ENCODE measurements at places on chromosomes 5 and 9.

DNA sequence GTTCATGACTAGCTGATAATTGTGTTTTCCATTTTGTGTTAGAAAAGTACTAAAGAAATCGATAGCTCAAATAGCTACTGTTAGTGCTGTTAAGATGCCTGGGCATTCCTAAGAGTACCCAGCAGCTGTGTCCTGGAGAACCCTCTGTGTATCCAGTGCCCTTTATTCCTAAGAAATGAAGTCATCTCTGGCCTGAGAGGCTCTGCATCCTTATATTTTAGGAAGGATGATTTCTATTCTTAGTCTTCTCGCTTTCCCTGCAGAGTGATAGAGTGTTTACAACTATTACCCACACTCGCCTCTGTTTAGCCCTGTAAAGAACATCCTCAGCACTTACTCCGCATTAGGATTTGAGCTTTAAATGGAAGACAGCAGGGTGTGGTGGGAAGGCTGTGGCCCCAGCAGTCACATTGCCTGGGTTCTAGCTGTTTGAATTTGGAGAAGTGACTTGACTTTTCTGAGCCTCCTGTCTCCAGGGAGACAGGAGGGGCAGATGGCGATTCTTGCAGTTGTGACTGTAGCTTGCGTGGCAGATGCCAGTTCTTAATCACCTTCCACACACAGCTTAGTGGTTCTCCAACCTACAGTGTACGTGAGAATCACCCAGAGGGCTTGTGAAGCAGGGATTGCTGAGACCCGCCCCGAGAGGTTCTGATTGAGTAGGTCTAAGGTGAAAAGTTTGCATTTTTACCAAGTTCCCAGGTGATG, 177.2 kb upstream of the PITX1 start:
- no peak for DNase-seq

- no peak for DNase-seq
Measured at GRCh38 chr5:131994533-131995226, 16.8 kb downstream of the ACSL6 start.

- no peak for DNase-seq
Measured at GRCh38 chr5:100852988-100853449, 50.1 kb downstream of the ST8SIA4 start.

DNA sequence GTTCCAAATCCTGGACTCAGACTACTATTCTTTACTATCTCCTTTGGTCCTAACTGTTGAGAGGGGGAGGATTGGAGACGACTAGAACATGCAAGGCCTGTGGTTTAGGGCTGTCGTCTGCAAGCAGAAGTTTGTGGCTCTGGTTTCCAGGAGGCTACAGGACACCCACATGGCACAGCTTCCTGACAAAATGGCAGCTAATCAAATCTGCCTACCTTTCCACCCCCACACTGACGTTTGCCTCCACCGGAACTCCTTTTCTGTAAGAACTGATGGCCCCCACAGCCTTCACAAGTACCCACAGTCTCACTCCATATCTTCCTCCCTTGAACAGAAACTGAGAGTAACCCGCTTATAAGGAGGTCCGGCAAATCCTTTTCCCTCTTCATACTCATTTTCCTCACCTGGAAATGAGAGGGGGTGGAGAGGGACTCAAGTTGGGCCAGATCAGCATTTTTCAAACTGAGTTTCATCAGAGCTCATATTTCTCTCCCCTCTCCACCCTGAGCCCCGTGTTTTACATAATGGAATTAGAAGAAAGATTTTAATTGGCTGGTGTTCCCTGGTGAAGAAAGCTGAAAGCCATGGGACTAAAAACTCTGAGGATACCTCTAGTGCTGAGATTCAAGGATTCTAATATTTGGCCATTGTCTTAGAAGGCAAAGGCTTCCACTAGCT, 5.2 kb downstream of the SLC31A2 start:
- DNase-seq = peak; percentile 55

- no peak for DNase-seq
Measured at GRCh38 chr5:149838881-149839739, 105.5 kb downstream of the PDE6A start.

GRCh38 chr5:101663543-101663942, 632.5 kb downstream of the SLCO4C1 start:
- no peak for DNase-seq

DNA sequence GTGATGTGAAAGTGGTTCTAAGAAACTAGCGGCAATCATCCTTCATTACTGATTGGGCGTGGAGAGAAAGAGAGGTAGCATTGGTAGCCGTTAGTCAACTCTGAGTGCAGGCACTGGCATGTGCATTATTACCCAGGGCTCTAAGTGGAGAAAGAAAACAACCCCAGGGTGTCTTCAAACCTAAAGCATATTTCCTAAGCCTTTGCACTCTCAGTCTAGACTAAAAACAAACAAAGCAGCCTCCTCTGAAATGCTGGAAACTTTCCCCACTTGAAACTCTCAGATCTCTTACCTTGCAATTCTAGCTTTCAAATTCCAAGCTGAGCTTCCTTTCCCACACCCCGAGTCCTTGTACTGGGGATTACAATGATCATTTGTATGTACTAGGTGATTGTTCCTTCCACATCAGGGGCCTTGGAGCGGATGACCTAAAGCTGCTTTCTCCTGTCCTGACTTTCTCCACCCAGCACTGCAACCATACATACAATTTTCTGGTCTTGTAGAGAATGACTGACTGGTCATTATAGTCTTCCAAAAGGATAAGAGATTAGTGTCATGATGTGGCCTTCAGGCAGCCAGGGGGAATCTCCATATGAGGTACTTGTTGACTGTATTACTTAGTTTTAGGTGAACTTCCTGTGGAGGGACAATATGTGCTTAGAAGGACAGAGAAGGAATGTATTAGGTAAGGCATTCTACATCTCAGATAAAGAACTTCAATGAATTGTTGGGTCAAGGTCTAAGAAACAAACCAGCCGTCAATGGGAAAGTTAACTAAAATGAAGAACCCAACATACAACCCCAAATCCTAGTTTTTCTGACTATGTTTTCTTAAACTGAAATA, 98.3 kb upstream of the CDKN2B start:
- DNase-seq = no peak

DNA sequence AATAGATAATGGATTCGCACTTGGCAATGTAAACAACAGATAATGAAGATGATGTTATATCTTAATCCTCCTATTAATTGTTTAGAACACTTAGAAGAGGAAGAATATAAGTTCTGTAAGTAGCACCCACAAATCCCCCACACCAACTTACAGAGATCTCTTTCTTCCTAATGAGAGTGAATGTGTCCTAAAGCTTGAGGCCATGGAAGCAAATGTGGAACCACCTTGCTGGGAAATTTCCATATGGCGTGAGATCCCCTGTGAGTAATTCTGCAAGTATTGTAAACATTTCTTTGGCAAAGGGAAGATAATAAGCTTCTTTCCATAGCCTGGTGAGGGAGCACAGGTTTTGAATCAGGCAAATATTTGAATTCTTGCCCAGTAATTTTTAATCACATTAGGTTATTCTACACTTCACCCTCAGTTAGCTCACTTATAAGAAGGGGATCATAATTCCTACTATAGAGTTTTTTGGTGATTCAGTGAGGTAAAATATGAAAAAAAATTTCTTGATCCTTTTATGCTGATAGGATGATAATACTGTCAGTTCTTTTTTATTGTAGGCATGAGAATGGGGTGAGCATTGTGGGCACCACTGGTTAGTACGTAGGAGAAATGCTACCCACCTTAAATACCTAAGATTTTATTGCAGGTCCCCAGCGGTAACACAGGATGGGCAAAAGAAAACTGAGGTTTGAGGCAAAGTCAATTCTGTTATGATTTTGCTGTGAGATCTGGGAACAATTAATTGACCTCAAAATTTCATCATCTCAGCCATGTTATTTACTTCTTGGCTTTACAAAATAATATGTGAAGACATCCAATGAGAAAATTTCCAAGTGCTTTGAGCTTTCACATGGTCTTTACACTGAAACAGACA, 574.8 kb downstream of the PSAT1 start:
- no peak for DNase-seq

DNA sequence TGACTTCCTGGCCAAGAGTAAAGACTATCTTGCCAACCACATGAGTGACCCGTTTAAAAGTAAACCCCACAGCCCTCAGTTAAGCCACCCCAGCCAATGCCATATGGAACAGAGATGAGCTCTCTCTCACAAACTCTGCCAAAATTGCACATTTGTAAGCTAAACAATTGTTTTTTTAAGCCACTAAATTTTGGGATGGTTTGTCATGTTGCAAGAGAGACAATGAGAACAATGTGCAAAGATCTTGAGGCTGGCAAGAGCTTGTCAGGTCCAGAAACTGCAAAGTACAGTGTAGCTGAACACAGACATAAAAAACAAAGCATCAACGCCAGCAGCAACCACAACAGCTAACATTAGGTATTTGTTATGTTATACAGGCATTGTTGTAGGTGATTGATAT, 27.8 kb downstream of the HOMER1 start:
- no peak for DNase-seq

DNA sequence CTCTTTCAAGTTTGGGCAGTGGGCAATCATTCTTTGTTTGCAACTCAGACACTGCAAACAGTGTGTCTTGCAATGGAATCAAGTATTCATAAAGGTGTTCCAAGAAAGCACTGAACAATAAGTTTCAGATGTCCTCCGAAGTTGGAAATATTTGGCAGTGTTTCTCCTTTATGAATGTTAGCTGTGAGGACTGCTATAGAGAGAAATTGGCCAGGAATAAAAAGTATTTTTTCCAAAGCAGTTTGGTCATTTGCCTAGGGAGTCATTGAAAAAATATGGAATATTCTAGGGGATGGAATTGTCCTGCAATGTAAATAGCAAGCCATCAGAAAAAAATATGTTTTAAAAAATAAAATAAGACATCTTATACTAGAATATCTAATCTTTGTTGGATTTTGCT, 688.6 kb upstream of the SEMA6A start:
- no peak for DNase-seq

DNA sequence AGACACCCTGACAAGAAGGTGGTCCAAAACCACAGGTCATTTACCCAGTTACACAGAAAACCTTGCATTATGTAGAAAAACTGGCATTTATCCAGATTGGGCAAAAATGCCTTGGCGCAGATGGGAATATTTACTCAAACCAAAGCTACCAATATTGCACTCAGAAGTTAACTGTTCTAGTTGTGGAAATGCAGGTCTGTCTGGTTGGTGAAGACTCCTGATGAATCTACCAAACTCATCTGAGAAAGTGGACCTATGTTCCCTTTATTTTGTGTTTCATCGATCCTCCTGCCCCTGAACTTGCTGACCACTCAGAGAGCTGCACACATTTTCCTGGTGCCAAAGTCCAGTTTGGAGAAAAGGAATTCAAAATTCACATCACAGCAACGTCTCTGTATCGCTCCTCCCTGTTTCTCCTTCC, 85.2 kb upstream of the ALDH1A1 start:
- DNase-seq = no peak

- DNase-seq = no peak
Measured at GRCh38 chr5:123125962-123126732, 37.1 kb downstream of the PRDM6 start.

DNA sequence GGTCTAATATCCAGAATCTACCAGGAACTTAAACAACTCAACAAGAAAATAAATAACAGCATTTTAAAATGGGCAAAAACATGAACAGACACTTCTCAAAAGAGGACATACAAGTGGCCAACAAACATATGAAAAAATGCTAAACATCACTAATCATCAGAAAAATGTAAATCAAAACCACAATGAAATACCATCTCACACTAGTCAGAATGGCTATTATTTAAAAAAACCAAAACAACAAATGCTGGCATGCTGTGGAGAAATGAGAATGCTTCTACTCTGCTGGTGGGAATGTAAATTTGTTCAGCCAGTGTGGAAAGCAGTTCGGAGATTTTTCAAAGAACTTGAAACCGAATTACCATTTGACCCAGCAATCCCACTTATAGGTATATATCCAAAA, 63.1 kb downstream of the ADAMTS6 start:
- no peak for DNase-seq

DNA sequence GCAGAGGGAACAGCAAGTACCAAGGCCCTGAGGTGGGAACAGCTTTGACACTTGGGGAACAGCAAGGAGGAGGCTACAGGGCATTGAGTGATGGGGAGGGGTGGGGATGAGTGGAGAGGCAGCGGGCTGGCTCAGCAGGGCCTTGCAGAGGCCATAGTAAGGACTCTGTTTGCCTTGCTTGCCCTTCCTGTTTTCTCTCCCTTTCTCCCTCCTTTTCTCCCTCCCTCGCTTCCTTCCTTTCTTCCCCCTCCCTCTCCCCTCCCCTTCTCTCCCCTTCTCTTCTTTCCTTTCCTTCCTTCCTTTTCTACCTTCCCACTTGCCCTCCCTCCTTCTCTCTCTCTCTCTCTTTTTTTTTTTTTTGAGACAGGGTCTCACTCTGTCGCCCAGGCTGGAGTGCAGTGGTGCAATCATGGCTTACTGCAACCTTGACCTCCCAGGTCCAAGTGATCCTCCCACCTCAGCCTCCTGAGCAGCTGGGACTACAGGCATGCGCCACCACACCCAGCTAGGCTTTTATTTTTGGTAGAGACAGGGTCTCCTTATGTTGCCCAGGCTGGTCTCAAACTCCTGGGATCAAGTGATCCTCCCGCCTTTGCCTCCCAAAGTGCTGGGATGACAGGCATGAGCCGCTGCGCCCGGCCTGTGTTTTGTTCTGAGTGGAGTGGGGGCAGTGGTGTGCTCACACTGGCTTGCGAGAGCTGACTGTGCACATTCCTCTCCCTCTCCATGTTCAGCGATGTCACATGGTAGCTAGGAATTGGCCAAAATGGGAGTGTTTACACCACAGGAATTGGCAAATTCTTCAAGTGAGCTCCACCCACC, 17.1 kb downstream of the IER5L start:
- no peak for DNase-seq

- no peak for DNase-seq
Measured at GRCh38 chr5:59891962-59892643, 1.4 kb downstream of the PDE4D start.

- no peak for DNase-seq
Measured at GRCh38 chr9:132356324-132356924, 1.6 kb upstream of the SETX start.

GRCh38 chr9:113619491-113620376, 156.2 kb downstream of the RGS3 start:
- no peak for DNase-seq

GRCh38 chr5:5494489-5495402, 72.3 kb downstream of the ICE1 start:
- DNase-seq = peak; percentile 30

DNA sequence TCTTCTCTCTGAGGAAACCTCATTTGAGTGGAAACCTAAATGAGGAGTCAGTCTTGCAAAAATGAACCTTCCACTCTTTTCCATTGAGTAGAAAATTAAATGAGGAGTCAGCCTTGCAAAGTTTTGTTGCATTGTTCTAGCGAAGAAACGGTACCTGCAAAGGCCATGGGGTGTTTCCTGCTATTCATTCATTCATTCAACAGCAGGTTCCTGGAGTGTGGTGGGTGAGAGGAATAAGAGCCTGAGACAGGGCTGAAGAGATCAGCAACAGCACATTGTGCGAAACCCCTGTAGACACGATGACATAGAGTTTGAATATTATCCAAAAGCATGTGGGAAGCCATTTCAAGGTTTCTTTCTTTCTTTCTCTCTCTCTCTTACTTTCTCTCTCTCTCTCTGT, 14.6 kb upstream of the SETX start:
- no peak for DNase-seq

Data from HL-60 (cell line).